ENCODE measurements at places on chromosomes 11 and 22. TPM values are rescaled to one million over a fixed set of nuclear protein-coding genes. Genes with fewer than 3 reads are reported as not detected.
A peak's percentile ranks its signal among the peaks of the same experiment; 100 is the strongest.

DNA sequence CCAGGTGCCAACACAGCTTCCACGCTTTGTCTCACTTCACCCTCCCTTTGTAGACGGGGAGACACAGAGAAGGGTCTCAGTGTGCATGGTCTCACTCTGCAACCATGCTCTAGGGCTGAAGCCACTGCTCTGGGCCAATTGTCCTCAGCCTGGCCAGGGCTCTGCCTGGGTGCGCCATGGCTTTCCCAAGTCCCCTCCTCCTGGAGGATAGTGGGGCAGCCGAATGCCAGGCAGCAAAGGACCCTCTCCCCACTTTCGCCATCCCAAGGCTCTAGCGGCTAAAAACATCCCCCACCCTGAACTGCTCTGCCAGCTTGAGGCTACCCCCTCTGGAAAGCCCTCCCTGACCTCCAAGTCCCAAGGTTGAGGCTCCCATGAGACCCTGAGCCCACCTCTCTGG, 20.4 kb upstream of the MYEOV start:
- no peak overlapping the region for H3K27ac ChIP-seq
- no peaks in the 10 kb centered on the region for H3K27me3 ChIP-seq
- peaks cover 4% of the 10 kb centered on the region for H3K4me1 ChIP-seq
- DNase-seq: no peak

DNA sequence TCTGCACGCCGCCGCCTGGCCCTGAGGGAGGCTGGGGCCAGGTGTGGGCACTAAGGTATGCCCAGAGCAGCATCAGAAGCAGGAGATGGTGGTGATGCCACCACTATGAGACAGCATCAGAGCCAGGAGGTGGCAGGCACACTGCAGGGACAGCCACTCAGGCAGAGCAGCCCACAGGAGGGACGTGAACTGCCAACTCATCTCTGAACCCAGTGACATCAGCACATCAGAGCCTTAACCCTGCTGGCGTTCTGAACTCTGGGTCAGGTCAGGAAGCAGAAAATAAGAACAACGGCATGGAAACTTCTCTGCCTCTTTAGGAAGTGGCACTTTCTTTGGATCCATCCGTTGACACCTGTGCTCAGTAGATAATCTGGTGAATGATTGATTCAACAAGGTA, 14.7 kb upstream of the IFT27 start:
- H3K27me3 ChIP-seq: no peaks in the 10 kb centered on the region
- DNase-seq: no peak
- no peak overlapping the region for H3K4me3 ChIP-seq
- H3K27ac ChIP-seq: no peak overlapping the region
- no peaks in the 10 kb centered on the region for H3K36me3 ChIP-seq
- peaks cover 20% of the 10 kb centered on the region for H3K4me1 ChIP-seq

GRCh38 chr11:1782831-1783724, 19.4 kb upstream of the CTSD start:
- DNase-seq: no peak
- H3K4me3 ChIP-seq: no peak overlapping the region
- no peaks in the 10 kb centered on the region for H3K36me3 ChIP-seq
- no peaks in the 10 kb centered on the region for H3K4me1 ChIP-seq
- peaks cover 12% of the 10 kb centered on the region for H3K27me3 ChIP-seq

Gene XPNPEP3
- total RNA-seq: 28.2 TPM

GRCh38 chr11:99020352-99021225, at the start of gene CNTN5:
CNTN5 (plus strand) TSS chr11:99020949.
- peaks cover 6% of the 10 kb centered on the region for H3K4me1 ChIP-seq
- no peak within 1 kb of the TSS for H3K27ac ChIP-seq
- H3K36me3 ChIP-seq: no peaks in the 10 kb centered on the region
- DNase-seq: peak; percentile 68
